NCI-H774 (cell line): ENCODE measurements at places on chromosomes 6 and 20.

DNA sequence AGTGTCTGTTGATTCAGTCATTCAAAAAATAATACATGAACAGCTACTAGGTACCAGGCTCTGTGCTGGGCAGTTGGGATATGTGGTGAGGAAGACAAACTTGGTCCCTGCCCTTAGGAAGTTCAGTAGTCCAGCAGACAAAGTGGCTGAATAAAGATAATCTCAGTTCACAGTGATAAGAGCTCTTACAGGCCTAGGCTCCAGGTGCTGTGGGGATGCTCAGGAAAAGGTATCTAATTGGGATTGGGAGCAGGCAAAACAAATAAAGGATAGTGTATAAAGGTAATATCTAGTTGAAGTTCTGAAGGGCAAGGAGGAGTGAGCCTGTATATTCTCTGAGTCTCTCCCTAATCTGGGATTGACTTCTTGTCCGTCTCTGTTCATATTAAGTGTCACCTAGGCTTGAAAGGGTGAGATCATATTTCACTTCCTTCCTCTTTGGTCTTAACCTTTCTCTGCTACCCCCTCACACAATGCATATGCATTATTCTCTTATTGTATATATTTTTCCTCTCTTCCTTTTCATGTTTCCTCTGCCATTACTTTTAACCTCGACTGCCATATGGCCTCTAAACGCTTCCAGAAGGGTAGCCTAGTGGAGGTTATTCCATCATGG, 13.5 kb downstream of the PTPN1 start:
- DNase-seq, result no peak

GRCh38 chr20:32991792-32992641, 12.2 kb downstream of the SUN5 start:
- DNase-seq, result no peak

GRCh38 chr20:19807191-19807945, 49.3 kb downstream of the RIN2 start:
- DNase-seq, result no peak

DNA sequence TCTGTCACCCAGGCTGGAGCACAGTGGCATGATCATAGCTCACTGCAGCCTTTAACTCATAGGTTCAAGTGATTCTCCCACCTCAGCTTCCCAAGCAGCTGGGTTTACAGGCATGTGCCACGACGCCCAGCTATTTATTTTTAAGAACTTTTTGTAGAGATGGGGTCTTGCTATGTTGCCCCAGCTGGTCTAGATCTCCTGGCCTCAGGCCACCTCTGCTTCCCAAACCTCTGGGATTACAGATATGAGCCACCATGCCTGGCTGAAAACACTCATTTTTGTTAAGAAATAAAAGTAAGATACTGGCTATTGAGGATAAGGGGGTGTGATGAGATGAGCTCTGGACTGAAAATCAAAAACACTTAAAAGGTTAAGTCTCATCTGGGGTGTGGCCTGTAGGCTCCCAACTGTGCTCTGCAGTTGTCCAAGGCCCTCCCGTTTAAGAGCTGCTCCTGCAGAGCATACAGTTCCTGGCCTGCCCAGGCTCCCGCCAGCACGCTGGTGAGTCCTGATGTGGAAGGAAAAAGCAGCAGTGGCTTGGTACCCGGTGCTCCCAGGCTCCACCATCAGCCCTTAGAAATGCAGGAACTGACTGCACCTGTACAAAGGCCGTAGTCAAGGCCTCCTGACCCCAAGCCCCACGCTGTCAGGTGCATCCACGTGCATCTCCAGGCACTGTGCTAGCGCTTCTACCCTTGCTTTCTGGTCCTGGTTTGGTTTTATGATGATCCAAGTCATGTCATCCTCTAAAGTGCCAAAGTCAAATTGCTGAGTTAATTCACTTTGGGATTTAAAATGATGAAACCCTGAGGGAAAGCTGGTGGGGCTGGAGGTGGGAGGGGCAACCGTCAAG, 111.5 kb downstream of the TMEM242 start:
- DNase-seq, result no peak

DNA sequence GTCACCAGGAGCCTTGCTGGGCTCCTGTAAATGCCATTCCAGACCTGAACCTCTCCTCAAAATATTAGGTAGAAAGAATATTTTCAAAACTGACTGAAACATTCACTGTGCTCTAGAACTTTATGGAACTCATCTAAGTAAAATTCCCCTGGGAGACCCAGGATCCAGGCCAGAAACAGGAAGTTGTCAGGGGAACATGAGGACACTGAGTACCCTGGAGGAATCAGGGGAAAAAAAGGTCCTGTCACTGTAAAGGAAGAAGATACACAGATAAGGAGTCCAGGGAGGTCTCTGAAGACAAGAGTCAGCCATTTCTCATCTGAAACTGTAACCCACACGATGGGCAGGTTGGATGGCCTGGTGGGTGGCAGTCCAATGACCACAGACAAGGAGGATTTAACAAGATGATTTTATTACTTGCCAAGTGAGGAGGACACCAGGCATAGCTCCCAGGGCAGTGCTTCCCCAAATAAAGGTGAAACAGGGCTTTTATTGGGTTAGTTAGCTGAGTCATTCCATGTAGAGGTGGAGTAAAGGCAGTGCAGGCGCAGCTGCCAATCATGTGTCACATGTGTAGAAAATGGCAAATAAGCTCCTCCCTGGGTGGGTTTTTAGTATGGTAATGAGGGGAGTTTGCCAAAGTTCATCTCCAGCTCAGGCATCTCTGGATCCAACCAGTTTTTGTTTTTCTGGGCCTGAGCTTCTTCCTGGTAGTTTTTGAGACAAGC, 138.5 kb downstream of the RCAN2 start:
- DNase-seq, result no peak

- no peak for DNase-seq
These were observed 15.7 kb downstream of the HEBP2 start for GRCh38 chr6:138419766-138420165.

- no peak for DNase-seq
These were observed 22.0 kb downstream of the KLHL31 start for GRCh38 chr6:53643481-53643965.

DNA sequence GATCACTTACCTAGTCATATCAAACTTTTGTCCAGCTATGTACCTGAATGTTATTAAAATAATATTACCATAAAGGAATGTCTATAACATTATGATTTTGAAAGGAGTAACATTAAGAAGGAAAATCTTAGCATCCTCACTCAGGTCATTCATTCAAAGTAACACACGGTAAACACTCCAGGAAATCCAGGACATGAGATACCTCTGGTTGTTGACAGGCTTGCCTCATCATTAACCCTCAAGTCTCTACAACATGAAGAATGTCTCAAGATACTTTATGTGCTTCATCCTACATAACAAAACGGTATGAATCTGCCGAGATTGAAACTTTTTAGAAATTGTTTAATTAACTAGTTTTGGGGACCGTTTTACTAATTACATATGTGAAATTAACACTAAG, 690 bp upstream of the FILIP1 start:
- no peak for DNase-seq

GRCh38 chr20:44747166-44748004, 1.7 kb downstream of the KCNK15 start:
- peak; percentile 87 for DNase-seq

GRCh38 chr6:2126351-2126750, 119.1 kb downstream of the GMDS start:
- DNase-seq, result no peak

DNA sequence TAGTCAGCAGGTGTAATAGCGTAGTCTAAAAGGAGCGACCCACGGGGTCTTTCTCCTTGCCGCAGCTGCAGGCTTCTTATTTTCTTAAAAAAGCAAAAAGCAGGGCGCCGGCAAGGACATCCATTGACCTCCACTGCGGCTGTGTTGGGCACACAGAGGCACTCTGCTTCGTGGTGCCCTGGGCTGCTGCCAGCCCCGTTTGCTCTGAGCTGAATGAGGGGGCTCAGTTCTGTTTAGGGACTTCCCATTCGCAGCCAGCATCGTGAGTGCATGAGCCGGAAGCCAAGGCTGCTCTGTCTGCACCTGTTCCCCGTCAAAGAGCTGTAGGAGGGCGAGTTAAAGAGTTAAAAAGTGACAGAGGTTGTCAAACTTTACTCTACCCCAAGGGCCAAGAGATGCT, 1.7 kb upstream of the SLC22A2 start:
- no peak for DNase-seq

- DNase-seq, result no peak
These were observed 138.7 kb upstream of the BACH2 start for GRCh38 chr6:90435207-90435899.

DNA sequence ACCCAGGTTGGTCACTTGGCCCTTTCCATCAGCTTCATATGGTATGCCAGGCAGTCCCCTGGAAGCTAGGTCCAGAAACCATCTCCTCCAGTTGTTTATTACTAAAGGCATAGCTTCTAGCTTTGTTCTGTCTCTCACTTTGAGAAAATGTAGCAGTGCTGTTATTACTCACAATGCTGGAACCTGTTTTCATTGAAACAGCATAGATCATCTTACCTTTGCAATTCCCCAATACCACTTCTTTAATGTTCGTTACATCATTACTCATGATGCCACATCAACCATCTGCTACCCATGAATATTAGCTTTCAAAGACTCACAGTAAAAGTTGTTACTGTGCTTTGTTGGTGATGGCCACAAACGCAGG, 88.3 kb downstream of the ADAT2 start:
- DNase-seq, result no peak

- DNase-seq, result no peak
These were observed 130.4 kb downstream of the PTPRK start for GRCh38 chr6:128389820-128390534.

DNA sequence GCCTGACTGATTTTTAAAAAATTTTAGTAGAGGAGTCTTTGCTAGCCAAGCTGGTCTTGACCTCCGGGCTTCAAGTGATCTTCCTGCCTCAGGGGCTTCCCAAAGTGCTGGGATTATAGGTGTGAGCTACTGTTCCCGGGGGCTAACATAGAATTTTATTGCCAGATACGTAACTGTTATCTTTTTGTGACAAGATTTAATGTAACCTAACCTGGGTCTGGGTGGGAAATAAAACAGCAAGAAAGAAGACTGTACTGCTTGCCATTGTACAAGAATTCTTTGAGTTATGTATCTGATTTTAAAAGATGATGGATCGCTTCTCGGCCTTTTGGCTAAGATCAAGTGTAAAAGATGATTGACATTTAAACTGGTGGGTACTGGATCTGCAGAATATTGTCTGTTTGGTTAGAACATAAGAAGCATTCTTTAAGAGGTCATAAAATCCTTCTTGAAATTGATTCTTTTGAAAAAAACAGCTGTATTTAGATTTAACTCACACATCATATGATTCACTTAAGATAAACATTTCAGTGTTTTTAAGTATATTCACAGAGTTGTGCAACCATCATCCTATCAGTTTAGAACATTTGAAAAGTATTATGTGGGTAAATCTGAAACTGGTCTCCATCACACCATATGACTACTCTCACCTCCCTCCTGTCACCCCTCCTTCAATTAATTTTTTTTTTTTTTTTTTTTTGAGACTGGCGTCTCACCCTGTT, 21.6 kb downstream of the TPX2 start:
- DNase-seq, result no peak

DNA sequence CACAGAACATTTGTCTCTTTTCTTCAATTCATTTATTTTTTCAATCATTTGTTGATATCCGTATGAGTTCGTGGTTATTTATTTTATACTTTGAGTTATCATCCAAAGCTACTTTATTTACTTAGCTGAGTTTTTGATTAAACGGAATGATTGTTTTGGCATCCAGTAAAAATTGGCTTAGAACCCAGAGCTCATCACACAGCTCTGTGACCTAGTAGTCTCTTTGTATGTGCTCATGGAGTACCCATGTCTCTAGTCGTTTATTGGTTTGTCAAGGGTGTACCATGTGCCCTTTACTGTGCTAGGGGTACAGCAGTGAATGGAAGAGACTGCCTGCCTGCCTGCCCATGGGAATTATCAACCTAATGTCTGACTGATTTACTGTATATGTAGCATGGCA, 142.2 kb downstream of the MYLK4 start:
- DNase-seq, result no peak

- no peak for DNase-seq
These were observed 356.9 kb downstream of the ARHGAP18 start for GRCh38 chr6:129353067-129353466.

GRCh38 chr6:113315165-113315564, 542.0 kb upstream of the MARCKS start:
- DNase-seq, result no peak

- DNase-seq, result peak; percentile 49
These were observed 4.5 kb upstream of the INSM1 start for GRCh38 chr20:20363434-20363798.

DNA sequence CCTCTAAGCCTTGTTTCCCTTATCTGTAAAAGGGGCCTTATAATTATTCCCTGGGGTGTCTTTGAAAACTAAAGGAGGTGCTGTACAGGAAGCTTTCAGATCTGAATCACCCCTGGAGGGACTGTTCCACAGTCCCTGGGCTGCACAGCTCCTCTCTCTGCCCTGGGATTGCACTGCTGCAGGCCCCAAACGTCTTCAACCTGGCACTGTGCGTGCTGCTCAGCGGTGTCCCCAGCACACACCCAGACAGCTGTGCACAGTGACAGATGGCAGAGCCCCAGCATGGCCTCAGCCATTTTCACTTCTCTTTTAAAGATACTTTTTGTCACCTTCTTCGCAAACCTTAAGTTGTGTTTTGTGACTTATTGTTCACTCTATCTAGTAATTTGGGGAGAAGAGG, 50.7 kb upstream of the INSM1 start:
- no peak for DNase-seq

GRCh38 chr6:5412017-5412416, 150.7 kb downstream of the FARS2 start:
- DNase-seq, result no peak

DNA sequence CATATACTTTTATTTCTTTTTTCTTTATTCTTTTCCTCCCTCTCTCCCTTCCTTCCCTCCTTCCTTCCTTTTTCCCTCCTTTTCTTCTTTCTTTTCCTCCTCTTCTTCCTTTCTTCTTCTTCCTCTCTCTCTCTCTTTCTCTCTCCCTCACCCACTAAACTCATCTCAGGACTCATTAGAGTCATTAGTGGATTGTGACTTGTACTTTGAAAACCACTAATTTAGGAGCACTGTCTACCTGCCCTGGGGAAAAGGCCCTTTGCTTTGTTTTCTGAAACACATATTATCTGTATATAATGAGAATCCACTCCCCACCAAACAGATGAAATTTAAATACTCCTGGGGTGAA, 68.7 kb upstream of the CEP85L start:
- DNase-seq, result no peak

DNA sequence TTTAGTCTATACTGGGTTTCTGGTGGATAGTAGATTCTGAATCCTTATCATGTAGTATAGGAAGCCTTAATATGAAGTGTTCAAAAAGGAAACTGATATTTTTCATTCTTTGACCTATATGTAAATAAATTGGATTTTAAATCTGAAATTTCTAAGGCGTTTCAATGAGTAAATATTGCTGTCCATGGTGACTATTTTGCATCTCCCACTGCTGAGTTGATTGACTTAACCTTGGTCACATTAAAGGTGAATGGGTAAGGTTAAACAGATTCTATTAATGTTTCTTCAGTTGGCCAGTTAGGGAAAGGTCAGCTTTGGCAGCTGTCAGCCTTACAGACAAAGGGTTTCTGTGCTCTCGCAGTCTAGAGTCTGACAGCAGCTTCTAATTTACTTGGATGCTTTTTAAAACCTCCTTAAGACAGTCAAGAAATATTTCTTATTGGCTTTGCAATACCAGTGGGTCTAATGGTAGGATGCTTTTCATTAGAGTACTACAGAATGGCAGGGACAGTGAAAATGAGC, 24.8 kb downstream of the PRIM2 start:
- no peak for DNase-seq
